ENCODE measurements at places on chromosomes 16 and 17. TPM values are rescaled to one million over a fixed set of nuclear protein-coding genes. Genes with fewer than 3 reads are reported as not detected.

- no peak for DNase-seq
Measured at GRCh38 chr17:12637745-12638651, 27.7 kb upstream of the MYOCD start.

Gene KLHL11
- 21.7 TPM for total RNA-seq

GRCh38 chr17:48840441-48840840, 9.6 kb downstream of the CALCOCO2 start:
- DNase-seq, result no peak

DNA sequence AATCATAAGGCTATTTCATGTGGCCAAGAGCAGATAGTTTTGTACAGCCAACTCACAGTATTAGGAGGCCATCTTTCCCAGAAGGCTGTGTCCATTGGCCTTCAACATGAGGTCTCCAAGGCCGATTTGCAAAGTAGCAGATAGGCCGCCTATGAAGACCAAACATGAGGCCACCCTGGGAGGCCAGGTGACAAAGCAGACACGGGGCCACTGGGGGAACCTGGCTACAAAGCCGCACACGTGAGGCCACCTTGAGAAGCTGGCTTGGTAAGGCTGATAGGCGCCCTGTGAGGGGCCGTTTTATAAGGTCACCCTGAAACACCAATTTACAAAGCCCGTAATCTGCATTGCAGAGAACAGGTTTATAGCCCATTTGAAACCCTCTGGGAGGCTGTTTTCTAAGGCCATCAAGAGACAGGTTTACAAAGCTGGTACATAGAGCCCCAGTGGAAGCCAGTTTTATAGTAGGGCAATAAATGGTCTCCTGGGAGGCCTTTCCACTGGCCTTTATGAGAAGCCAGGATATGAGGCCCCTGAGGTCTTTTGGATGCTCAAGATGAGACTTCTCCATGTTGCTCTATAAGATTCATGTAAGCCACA, 4.9 kb downstream of the KDM8 start:
- no peak for DNase-seq

- no peak for DNase-seq
Measured at GRCh38 chr17:74854792-74855191, 4.9 kb downstream of the GRIN2C start.

Gene CLDN7
- total RNA-seq, result 0.60 TPM

GRCh38 chr17:74159226-74159840, 44.1 kb upstream of the RPL38 start:
- no peak for DNase-seq

Gene GAST
- not detected for total RNA-seq

DNA sequence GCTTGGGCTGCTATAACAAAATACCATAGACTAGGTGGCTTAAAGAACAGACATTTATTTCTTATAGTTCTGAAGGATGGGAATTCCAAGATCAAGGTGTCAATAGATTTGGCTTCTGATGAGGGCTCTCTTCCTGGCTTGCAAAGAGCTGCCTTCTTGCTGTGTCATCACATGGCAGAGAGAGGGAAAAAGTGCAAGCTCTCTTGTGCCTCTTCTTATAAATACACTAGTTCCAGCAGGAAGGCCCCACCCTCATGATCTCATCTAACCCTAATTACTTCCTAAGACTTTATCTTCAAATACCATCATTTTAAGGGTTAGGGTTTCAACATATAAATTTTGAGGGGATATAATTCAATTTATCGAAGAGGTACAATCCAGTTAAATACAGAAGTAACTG, 30.6 kb downstream of the ABCA9 start:
- DNase-seq, result no peak

DNA sequence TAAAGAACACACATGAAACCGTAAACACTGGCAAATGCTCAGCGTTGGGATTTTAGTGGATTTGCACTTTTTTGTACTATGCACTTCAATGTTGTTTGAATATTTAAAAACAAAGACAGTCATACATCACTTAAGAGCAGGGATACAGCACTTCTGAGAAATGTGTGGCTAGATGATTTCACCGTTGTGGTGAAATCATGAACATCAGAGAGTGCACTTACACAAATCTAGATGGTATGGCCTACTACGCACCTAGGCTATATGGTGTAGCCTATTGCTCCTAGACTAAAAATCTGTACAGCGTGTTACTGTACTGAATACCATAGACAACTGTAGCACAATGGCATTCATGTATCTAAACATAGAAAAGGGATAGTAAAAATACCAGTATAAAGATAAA, 37.6 kb upstream of the CNEP1R1 start:
- no peak for DNase-seq

Gene CD300H
- total RNA-seq, result not detected

GRCh38 chr16:50252874-50253513, 13.4 kb upstream of the ADCY7 start:
- DNase-seq, result no peak

GRCh38 chr17:72887917-72888316, 204.6 kb downstream of the SLC39A11 start:
- no peak for DNase-seq

- no peak for DNase-seq
Measured at GRCh38 chr17:10276436-10276835, 78.0 kb upstream of the GAS7 start.

DNA sequence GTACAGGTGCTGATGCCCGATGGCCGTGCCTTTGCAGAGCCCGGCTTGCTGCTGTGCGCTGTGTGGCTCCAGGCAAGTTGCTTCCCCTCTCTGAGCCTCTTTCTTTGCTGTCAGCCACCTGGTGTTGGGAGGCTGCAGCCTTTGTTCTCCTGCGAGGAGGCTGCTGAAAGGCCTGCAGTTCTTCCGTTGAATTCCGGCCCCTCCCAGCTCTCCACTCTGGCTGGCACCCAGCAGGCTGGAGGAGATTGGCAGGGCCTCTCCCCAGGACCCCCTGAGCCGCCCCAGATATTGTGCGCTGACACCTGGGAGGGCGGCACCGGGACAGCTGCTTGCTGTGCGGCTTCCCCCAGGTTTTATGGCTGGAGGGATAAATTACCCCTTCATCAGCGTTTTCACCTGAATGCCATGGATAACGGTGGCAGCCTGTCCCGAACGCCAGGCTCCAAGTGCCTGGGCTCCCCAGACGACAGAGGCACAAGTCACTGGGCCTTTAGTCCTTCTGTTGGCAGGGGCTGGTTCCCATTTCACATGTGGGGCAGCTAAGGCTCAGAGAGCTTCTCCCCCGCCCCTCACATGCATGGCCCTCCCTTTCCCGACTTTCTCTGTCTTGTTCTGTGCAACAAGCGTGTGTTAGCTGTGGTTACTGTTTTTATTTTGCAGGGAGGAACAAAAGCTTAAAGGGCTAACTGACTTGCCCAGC, 35.1 kb upstream of the GSE1 start:
- DNase-seq, result no peak

Gene PEMT
- 45.1 TPM for total RNA-seq

DNA sequence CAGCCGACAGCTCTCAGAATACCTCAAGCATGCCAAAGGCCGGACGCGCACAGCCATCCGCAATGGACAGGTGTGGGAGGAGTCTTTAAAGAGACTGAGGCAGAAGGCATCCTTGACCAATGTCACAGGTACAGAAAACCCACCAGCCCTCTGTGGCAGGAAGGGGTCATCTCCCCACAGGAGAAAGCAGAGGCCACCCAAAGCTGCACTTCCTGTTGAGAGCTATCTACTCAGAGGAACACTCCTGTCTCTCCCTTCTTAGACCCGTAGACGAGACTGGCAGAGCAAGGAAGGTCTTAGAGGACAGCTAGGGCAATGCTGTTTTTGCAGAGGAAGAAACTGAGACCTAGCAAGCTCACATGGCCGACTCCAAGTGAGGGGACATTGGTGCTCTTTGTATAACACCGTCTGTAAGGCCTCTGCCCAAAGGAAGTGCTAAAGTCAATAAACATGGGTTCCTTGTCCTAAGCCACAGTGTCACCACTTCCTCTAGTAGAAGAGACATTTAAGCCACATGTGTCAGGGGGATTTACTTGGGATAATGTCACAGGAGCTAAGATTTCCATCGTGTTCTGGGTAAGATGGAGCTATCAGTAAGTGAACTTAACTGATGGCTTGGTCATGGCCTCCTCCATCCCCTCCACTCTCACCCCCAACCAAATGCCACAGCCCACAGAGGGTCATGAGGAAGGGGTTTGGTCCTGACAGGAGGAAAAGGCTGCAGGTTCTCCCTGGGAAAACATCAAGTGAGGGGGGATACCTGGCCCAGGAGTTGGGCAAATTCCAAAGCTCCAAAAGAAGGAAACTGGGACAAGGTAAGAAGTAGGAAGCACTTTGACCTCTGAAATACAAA, 9.4 kb downstream of the LPO start:
- no peak for DNase-seq

DNA sequence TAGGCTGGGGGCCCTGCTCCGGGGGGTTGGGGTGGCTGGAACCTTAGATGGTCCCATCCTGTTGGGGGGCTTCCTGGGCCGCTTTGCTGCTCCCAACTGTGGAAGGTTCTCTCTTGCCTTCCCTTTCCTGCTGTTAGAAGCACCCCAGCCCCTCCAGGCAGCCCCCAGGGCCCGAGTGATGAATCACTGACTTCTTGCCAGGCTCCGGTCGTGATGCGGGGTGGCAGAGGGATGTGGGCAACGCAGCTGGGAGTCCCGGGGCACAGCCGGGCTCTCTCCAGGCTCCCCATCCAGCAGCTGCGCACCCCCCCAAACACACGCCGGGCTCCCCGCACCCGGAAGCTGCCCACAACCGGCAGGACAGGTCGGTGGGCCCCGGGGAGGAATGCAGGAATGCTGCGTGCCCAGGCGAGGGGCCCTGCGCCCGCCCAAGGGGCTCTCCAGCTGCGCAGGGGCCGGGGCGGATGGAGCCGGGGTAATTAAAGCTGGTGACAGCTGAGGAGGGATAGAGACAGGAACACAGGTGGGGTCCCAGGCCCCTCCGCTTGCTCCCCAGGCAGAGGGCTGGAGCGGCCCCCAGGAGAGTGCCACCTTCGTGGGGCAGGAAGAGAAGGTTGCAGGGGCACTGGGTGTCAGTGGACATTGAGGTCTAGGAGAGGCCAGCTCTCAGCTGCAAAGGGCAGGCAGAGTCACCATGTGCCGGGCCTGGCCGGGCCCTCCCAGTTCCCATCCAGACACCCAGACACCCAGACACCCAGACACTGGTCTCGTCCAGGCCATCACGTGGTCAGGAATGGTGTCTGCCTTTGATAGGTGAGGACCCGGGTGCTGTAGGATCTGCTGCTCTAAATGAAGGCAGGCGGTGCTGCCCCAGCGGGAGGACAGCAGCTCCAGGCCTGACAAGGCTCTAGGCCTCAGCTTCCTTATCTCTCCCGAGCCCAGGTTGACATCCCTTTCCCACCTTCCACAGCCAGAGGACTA, 15.0 kb upstream of the SLC38A10 start:
- DNase-seq, result no peak

DNA sequence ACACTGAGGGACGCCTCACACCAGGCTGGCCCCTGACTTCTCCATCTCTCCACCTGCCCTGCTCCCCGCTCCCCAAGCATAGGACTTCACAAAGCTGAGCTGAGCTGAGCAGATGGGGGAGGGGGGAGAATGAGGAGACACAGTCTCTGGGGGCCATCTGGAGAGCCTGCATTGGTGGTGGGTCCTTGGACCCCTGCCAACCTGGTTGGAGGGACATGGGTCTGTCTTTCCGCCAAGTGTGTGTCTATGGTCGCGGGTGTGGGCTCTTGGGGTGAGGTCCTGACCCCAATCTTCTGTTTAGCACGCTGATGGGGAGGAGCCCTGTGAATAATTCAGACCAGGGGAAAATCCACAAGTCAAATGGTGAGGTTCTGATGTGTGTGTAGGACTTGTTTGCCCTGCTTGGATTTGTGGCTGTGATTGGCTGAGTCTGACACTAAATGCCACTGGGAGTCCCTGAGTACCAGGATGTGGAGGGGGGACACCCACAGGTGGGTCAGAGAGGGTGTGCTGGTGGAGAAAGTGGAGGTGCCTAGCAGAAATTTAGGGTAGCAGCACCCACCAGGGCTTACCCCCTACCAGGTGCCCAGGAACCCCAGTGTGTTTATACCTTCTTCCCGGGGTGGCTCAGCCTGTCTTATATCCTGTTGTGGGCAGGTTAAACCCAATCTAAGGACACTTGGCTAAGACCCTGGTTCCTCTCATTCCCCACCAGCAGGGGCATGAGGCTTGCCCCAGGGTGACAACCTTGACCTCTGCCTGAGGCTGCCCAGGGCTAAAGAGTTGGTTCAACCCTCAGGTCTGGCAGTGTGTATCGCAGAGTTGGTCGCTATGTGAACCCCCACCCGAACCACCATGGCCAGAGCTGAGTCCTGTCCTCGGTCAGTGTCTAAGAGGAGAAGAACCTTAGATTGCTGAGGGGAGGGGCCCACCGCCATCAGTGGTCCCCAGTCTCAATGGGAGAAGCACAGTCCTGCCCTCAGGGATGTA, 2.1 kb downstream of the FMNL1 start:
- no peak for DNase-seq

Gene PIMREG
- total RNA-seq, result 8.0 TPM

GRCh38 chr16:66968847-66969246, 7.8 kb downstream of the CES3 start:
- DNase-seq, result no peak

DNA sequence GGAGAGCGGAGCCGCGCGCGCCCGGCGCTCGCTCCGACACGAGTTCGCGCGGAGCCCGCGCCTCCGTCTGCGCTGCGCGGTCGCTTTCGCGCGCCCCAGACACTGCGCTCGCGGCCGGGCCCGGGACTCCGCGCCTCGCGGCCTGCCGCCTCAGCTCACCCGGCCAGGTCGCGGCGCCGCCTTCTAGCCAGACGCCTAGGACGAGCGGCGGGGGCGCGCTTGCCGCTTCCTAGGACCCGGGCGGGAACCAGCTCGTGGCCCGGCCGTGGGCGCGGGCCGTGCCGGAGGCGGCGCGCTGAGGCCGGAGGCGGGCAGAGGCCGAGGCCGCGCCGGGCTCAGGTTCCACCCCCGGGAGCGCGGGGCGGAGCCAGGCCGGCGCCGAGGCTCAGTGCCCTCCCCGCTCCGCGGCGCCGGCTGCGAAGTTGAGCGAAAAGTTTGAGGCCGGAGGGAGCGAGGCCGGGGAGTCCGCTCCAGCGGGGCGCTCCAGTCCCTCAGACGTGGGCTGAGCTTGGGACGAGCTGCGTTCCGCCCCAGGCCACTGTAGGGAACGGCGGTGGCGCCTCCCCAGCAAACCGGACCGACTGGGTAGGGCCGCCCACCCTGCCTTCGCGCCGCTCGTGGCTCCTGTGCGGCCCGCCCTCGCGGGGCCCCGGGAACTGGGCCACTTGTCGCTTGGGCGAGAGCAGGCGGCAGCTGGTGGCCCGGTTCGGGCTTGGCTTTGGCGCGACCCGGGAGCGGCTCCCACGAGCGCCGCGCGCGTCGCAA, at the start of gene SPHK1:
TSS of gene SPHK1 (plus strand) at position 388 of the 765 bp plus-strand sequence. CDS start 1,036 bp downstream, outside the sequence.
- peak; percentile 72 for DNase-seq

Gene WNT9B
- total RNA-seq, result not detected

Data from activated T-helper 1 cell treated with anti-CD3 and anti-CD28 coated beads, Interleukin-12 subunit alpha, Interleukin-12 subunit beta, Interleukin-2, Interleukin-4 antibody, amounts not matched to agents 30 ng/mL and 10 ng/mL and 1 ng/mL, durations not matched to agents 14 hours and 24 hours and 36 hours (primary cell).